ENCODE measurements at places on chromosomes 7 and 10.

- no peak for DNase-seq
Measured at GRCh38 chr7:117386110-117386706, 41.1 kb downstream of the ASZ1 start.

- DNase-seq, result no peak
Measured at GRCh38 chr7:31309407-31309806, 31.1 kb downstream of the NEUROD6 start.

DNA sequence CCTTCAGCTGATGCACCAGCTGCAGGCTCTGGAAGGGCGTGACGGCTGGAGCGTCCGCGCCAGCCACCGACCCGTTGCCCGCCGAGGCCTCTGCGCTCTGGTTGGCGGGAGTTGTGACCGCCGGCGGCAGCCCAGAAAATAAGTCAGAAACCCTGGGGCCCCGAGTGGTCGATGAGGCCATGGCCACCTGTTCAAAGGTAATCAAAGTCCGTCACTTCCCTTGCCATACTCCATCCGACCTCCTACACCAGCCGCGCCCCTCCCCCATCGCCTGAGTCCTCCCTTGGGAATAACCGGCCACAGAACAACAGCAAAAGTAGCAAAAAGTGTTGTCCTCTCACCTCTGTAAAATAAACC is 406 bp downstream of the PRLHR start:
- DNase-seq, result no peak

- DNase-seq, result no peak
Measured at GRCh38 chr10:75013522-75013921, 97.9 kb upstream of the SAMD8 start.

DNA sequence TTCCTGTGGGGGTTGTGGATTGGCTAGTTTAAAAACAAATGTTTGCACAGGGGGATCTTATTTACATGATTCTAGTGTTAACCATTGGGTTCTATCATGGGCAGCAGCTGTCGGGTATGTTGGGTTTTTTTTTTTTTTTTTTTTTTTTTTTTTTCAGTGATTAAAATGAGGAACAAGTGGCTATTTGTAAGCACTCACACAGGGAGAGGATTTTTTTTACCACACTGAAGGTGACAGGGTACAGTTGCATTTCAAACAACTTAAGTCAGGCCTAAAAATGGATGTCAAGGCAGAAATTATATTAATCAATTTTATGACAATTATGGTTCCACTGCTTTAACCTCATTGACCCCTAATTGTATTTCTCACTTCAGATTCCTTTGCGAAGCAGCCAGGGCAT is 92.8 kb downstream of the CD36 start:
- no peak for DNase-seq

- no peak for DNase-seq
Measured at GRCh38 chr7:67896721-67897120, 900.1 kb downstream of the TYW1 start.

- DNase-seq, result no peak
Measured at GRCh38 chr7:36272211-36272566, 117.5 kb upstream of the ANLN start.

DNA sequence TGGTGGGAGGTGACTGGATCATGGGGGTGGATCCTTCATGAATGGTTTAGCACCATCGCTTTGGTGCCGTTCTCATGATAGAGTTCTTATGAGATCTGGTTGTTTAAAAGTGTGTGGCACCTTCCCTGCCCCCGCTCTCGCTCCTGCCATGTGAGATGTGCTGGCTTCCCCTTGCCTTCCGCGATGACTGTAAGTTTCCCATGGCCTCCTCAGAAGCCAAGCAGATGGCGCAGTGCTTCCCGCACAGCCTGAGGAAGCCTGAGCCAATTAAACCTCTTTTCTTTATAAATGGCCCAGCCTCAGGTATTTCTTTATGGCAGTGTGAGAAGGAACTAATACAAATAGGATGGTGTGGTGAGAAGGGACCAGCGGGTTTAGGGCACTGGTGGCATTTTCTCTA is 243.3 kb upstream of the CELF2 start:
- no peak for DNase-seq

DNA sequence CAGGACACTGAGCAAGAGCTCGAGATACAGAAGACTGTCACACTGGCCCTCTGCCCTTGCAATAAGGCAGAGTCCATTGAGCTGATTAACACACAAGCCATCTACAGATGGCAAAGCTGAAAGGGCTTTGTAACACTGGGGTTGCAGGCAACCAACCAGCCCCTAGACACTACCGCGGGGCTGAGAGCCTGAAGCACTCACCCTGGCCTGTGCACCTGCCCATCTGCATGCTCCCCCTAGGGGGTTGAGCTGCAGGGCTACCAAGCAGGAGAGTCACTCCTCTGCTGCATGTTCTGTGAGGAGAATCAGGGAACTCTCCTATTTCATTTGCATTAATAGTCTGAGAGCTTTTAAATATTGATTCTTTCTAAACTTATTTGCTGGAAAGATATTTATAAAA is 128.1 kb upstream of the VIPR2 start:
- no peak for DNase-seq

DNA sequence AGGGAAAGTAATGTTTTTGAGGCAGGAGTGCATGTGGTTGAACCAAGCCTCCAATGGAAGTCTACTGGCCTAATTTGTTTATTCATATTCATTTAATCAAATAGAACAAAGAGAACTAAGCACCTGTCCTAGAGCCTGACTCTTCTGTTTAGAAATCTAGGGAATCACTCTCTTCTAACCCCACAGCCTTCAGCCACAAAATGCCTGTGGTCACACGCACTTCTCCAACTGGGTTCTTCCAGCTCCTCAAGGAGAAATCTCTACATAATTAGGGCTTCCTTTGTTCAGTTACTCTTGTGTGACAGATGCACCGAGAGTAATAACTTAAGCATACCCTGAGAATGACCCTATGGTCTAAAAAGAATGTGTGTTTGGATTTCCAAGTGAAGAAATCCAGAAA is 133.7 kb upstream of the NAMPT start:
- DNase-seq, result no peak

DNA sequence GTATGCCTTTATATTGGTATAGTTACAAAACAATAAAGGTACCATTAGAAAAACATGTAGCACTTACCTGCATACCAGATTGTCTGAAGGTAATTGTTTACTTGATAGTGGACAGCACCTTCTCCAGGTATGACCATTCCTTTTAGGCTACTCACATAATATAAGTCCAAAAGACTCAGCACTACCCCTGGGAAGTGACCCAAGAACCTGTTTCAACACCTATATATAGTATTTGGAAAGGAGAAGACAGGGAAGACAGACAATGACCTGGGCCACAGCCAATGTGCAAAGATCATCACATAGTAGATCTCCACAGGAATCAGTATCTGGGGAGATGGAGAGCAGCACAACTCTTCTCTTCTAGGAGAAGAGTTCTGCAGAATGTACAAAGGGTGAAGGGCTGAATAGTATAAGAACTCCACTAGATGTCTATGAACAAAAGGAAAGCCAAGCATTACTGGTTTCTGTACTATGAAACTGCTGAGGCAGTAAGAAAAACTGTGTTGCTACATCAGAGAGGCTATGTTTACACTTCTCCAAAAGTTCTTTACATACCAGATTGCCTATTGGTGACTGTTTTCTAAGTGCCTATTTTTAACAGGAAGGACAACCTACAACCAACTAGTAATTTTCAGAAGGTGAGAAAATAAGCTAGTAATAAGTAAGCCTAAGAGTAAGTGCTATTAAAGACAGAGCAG is 159.2 kb downstream of the BTAF1 start:
- no peak for DNase-seq

GRCh38 chr10:114709984-114710383 is 51.9 kb upstream of the ABLIM1 start:
- no peak for DNase-seq

DNA sequence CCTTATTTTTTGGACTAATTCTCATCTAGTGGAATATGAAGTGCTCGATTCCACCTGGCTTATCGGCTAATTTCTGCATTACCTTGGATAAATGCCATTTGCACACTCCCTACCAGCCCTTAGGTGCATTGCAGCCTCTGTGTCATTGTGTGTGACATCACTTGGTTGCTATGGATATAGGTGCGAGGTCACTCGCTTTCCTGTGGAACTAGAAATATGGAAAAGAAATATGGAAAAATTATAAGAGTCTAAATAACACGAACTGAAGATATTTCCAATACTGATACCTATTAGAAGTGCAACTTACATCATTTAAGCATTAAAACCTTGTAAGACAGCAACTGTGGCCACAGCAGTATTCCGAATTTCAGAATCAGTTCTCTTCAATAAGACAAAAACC is 2.0 kb downstream of the YWHAG start:
- no peak for DNase-seq

DNA sequence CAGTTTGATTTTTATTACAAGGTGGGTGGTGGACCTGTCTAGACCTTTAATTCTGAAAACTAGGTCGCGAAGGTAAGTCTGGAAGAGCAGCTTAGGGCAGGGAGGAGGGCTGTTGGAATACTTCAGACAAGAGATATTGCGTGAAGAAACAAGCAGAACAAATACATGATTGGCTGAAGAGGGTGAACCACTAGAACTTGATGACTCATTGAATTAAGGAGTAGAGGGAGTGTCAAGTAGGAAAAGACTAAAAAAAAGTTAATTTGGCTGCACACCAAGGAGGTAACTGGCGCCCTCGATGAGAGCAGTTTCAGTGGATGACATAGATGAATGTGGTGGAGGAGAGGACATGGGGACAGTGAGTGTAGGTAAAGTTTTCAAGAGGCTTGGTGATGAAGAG is 41.3 kb downstream of the WNT2 start:
- DNase-seq, result no peak

- DNase-seq, result no peak
Measured at GRCh38 chr7:128231021-128231420, 10.1 kb upstream of the LEP start.

DNA sequence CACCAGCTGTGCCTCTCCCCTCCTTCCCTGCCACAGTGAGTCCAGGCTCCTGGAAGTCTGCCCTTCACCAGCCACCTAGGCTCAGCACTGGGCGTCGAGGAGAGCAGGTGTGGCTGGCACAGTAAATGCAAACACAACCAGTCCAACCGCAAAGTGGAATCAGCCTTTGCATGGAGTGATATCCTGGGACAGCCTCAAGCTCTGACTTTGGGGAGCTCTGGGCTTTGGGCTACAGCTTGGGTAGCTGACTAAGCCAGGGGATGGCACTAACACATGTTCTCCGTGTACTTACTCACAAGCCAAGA is 312.4 kb downstream of the KCNMA1 start:
- no peak for DNase-seq

GRCh38 chr7:98681951-98682350 is 64.9 kb downstream of the NPTX2 start:
- DNase-seq, result no peak

DNA sequence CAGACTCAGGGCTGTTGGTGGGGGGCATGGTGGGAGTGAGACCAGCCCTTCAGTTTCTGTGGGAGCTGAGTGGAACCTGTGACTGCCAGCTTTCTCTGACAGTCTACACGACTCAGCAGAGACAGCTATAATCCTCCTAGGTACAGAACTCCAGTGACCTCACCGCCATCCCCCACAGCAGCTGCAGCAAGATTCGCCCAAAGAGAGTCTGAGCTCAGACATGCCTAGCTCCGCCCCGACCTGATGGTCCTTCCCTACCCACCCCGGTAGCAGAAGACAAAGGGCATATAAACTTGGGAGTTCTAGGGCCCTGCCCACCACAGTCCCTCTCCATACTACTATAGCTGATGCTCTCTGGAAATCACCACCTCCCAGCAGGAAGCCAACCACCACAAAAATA is 500.1 kb downstream of the ETV1 start:
- DNase-seq, result no peak

DNA sequence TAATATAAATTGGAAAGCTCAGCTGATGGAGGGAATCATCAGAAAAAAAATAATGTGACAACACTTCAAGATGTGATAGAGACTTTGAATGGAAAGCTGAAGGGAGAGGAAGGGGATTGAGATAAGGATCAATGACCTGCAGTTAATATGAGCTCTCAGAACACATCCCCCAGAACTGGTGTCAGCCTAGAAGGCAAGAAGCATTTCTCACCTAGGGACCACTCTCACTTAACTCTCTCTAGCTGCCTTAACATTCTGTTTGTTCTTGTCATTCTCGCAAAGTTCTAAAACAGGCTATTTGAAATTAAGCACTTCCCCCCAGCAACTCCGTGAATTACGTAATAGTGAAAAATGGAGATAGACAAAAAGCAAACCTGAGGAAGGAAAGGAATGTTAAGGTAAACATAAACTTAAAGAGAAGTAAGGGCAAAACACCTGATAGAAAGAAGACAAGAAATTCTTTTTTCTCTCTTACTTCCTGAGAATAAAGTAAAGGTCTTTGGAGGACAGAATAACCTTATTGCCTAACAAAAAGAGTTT is 1.2 kb upstream of the MPP7 start:
- no peak for DNase-seq

GRCh38 chr10:58782876-58783851 is 270.5 kb downstream of the BICC1 start:
- no peak for DNase-seq

- DNase-seq, result no peak
Measured at GRCh38 chr7:33044986-33045385, 17.6 kb downstream of the NT5C3A start.

DNA sequence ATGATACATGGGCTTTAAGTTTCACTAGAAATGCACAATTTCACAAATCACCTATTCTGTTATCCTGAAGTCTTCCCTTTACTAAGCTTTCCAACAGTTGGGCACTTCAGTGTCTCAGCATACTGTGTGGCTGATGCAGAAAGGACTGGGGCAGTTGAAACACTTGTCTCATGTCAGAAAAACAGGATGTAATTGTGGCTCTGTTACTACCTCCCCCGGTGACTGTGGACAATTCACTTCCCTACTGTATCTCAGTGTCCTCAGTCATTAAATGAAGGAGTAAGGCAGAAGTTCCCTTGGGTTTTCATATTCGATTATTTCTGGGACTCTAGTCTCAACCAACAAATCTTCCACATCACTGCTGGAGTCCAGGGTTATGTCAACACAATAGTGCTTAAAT is 17.9 kb downstream of the ANKRD22 start:
- no peak for DNase-seq

- DNase-seq, result no peak
Measured at GRCh38 chr10:48184224-48184623, 90.3 kb downstream of the FRMPD2 start.

DNA sequence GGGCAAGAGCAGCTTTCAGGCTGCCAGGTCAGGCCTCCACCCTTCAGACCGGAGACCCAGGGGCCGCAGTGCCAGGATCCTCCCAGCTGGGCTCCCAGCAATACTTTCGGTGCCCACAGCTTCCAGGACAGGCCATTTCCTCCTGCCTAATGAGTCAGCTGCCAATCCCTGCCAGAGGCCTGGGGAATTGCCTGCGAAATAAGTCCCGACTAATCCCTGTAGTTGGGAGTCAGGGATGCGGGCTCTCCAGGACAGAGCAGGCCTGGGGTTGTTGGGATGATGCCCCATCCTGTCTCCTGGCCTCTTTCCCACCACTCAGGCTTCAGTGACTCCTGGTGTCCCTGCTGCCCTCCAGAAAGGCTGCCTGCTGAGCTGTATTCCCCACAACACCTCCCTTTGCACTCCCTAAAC is 143.5 kb upstream of the UNC5B start:
- no peak for DNase-seq

DNA sequence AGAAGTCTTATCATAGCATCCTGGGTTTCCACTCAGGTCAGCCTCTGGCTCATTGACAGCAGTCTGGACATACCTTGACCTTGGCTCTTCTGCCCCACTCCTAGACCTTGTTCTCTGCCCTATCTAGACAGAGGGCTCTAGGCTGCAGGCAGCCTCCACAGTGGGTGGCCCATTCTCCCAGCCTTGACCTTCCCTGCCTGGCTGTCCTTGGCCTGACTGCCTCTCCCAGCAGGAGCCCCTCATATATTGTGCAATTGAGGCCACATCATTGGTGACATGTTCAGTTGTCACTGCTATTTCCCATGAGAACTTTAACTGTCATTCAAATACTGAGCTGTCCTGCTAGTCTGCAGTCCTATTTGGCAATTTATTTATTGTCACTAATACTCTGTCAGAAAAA is 503.4 kb downstream of the PLXNA4 start:
- DNase-seq, result no peak

Data from stimulated activated CD4-positive, alpha-beta T cell treated with anti-CD3 and anti-CD28 coated beads, TNF-alpha, amount 100 ng/mL, for 4 hours (primary cell).